ELR (cell line): ENCODE measurements at places on chromosomes 1 and 21.

- no peak for DNase-seq
These were observed 241.8 kb downstream of the TTLL7 start for GRCh38 chr1:83756984-83757717.

DNA sequence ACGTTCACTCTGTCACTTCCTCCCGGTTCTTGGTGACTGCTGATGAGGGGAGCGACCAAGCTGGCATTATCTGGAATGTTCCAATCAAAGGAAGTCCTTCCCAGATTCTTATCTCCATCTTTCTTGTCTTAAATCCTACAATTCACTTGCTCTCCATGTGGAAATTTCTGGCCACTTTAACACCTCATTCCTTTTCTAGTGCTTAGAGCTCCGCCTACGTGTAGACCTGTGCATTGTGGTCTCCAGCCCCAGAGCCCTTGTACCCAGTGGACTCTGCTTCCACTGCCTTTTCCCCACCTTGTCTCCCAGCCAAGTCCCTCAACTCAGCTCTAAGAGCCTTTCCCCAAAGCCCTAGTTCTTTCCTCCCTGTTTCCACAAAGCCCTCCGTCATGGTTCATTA lies 12.2 kb upstream of the KLHDC7A start:
- no peak for DNase-seq

GRCh38 chr1:25057188-25057587 lies 127.1 kb upstream of the RUNX3 start:
- DNase-seq = no peak

DNA sequence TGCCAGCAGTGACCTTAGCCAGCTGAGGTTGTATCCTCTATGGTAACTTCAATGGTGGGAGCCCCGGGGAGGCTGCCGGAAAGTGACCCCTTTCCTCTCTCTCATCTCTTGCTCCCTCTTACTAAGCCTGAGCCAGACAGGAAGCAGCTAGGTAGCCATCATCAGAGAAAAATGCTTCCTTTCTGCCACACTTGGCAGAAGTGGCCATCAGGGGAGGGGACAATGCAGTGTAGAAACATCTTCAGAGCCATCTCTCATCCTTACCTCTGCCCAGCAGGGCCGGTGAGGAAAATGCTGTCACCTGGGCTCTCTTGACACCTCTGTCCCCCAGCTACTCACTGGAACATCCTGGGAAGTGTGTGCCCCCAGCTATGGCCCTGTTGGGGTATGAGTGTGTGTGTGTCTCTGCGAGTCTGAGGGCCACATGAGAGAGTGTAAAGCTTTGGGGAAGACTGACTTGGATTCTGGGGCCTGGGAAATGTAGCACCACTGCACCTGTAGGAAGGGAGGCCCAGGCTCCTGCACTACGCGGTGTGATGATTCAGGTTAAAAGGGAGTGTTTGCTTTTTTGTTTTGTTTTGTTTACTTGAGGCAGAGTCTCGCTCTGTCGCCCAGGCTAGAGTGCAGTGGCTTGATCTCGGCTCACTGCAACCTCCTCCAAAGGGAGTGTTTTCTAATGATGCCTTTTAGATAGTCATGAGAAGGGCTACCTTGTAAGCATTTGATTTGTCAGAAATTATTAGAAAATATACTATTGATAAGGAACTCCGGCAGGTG lies 48.7 kb upstream of the CNTN2 start:
- DNase-seq = peak; percentile 29

GRCh38 chr1:154848983-154849382 lies 21.1 kb downstream of the KCNN3 start:
- DNase-seq = no peak

GRCh38 chr1:164477343-164477742 lies 81.6 kb upstream of the PBX1 start:
- no peak for DNase-seq

DNA sequence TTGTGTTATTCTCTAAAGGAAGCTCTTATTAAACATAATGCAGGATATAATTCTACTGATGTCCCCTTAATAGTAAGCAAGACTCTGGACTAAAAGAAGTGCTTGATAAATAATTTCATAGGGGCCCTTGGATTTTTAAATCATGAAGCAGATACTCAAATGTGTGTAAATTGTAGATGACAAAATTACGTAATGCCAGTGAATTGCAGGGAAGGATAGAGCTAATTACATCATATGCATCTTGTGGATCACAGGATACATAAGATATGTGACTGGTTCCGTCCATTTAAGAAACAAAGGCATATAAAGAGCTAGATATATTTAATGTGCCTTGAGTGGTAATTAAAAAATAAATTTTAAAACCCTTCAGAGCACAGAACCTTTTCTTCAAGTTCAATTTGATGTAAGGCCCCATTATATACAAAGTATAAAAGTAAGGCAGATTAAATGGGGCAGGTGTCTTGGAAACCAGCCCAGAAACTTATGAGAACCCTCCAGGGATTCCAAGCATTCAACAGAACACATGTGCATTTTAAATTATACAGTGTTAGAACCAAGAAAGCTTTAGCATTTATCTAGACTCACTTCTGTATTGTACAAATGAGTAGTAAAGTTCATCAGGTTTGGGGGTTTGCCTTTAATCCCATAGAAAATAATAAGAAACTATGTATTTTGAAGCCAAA lies 190.4 kb downstream of the NCAM2 start:
- DNase-seq = no peak

GRCh38 chr21:42578761-42579415 lies 65.2 kb downstream of the SLC37A1 start:
- DNase-seq = no peak

GRCh38 chr1:162349635-162350330 lies 26.9 kb downstream of the SPATA46 start:
- peak; percentile 85 for DNase-seq

- DNase-seq = no peak
These were observed 33.0 kb upstream of the TP53BP2 start for GRCh38 chr1:223878598-223879325.

GRCh38 chr1:224528900-224529299 lies 87.2 kb upstream of the CNIH3 start:
- DNase-seq = peak; percentile 84

- DNase-seq = no peak
These were observed 177.4 kb upstream of the RNPC3 start for GRCh38 chr1:103348136-103348535.

DNA sequence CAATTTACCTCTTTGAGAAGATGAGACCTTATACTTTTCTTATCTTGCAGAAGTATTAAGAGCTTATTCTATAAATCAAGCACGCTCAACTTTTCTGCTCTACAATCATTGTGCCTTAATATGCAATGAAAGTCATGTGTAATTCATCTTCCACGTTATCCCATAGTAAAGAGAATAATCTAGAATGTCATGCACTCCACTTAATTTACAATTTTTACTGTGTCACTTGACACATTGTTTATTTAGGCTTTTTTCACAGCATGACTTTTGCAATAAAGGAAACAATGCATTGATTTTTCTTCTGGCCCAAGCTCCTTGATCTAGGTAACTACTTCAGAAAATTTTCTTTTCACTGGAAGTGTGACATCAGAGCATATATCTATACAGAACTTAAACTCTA lies 290.9 kb downstream of the HHIPL2 start:
- DNase-seq = no peak

DNA sequence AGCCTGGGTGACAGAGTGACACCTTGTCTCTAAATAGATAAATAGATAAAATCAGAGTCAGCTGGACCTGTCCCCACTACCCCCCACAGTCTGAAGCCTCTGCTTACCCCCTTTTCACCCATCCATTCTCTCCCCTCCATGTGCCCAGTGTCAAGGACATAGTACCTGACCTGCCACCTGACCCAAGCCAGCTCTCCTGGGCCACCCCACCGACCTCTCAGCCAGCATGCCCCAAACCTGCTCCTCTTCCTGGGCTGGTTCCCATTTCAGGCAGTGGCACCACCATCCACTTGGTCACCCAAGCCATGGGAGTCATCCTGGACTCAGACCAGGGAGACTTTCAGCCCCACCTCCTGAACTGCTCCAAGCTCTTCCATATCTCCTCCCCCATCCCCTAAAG lies 28.2 kb downstream of the CITED4 start:
- DNase-seq = no peak
